Activated naive CD4-positive, alpha-beta T cell treated with anti-CD3 and anti-CD28 coated beads, Interleukin-2, amount 50 U/mL, for 16 hours (primary cell): ENCODE measurements at places on chromosomes 7 and 10.
A peak's percentile ranks its signal among the peaks of the same experiment; 100 is the strongest.

GRCh38 chr10:118203461-118203860 lies 138.7 kb downstream of the FAM204A start:
- DNase-seq, result no peak

DNA sequence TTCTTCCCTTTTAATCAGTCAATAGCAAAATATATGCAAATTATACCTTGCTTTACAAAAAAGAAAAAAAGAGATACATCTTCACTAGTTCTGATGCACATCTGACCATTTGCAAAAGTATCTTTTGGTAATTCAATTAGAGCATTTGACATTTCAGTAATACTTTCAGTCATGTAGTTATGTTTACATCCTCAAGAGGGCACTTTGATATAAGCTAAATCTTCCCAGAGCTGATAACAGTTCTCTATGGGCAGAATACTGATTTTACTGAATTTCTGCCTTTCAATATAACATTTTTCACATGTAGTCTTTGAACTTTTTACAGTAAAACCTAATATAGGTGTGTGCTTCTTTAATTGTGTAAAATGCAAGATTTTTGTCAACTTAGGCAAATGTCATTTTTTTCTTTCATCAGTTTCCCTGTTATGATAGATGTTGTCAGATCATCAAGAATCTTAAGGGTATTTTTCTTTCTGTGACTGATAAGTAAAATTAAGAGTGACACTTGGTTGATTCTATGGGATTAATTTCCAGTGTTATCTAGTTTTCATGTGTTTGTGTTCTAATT lies 703.5 kb upstream of the SEMA3D start:
- DNase-seq, result no peak

DNA sequence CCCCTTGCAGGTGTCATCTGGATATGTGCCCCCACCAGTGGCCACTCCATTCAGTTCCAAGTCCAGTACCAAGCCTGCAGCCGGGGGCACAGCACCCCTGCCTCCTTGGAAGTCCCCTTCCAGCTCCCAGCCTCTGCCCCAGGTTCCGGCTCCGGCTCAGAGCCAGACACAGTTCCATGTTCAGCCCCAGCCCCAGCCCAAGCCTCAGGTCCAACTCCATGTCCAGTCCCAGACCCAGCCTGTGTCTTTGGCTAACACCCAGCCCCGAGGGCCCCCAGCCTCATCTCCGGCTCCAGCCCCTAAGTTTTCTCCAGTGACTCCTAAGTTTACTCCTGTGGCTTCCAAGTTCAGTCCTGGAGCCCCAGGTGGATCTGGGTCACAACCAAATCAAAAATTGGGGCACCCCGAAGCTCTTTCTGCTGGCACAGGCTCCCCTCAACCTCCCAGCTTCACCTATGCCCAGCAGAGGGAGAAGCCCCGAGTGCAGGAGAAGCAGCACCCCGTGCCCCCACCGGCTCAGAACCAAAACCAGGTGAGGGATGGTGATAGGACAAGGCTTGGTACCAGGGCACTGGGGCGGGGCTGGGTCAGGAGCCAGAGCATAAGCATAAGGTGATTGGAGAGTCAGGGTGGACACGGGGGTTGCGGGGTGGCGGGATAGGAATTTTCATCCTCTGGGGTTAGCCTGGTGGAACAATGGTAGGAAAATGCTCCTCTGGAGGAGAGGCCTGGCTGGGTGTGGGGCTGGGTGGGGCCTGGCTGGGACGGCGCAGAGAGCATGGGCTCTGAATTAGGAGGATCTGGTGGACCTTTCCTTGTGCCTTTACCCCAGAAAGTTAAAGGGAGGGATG lies 1.9 kb downstream of the ZYX start:
- no peak for DNase-seq

DNA sequence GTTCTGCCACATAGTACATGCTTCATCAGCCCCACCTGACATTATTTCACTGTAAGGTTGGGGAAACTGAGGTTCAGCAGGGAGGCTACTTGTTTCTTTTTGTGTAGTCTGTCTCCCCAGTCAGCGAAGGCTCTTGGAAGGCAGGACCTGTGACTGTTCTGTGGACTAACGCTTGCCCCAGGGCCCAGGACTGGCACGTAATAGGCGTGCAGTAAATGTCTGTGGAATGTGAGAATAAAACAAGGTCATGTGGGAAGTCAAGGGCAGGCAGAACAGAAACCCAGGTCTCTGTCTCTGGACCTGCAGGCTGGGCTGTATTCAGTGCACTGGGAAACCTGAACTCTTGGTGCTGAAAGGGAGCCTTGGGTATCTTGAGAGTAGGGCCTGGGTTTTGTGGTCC lies 168.7 kb downstream of the RPS24 start:
- no peak for DNase-seq

DNA sequence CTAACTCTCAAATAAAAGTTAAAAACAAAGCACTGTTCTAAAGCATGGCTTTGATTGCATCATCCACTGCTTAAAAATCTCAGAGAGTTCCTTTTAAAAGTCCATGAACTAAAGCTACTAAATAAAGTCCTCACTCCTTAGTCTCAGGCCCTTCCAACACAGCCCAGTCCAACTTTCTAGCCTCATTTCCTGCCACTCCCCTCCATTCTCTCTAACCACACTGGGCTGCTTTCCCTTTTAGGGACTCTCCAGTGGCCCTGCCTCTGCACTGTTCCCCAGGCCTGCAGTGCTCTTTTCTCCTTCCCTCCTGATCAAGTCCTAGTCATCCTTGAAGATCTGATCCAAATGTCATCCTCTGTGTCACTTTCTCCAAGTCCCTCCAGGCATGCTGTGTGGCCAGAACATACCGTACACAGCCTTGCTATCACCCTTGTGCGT lies 56.9 kb upstream of the PPP1R3C start:
- DNase-seq, result no peak

- DNase-seq, result no peak
Measured at GRCh38 chr7:45073786-45074527, 14.8 kb downstream of the NACAD start.

GRCh38 chr10:98519841-98520240 lies 73.1 kb upstream of the HPS1 start:
- no peak for DNase-seq

GRCh38 chr10:4781955-4782354 lies 44.1 kb upstream of the AKR1E2 start:
- no peak for DNase-seq

GRCh38 chr7:51307651-51308210 lies 8.9 kb downstream of the COBL start:
- DNase-seq, result no peak

DNA sequence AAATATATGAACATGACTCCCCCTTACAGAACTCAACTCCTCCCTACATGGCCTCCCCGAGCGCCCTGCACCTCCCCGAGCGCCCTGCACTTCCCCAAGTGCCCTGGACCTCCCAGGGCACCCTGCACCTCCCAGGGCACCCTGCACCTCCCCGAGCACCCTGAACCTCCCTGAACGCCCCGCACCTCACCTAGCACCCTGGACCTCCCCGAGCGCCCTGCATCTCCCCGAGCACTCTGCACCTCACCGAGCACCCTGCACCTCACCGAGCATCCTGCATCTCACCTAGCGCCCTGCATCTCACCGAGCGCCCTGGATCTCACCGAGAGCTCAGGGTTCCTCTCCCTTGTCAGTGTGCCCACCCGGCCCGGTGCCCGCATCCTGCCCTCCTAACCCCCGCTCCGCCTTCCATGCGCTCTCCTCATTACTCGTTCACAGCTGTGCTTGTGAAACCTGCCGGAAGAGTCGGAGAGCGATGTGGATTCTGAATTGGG lies 134.3 kb downstream of the ACTR3B start:
- no peak for DNase-seq

DNA sequence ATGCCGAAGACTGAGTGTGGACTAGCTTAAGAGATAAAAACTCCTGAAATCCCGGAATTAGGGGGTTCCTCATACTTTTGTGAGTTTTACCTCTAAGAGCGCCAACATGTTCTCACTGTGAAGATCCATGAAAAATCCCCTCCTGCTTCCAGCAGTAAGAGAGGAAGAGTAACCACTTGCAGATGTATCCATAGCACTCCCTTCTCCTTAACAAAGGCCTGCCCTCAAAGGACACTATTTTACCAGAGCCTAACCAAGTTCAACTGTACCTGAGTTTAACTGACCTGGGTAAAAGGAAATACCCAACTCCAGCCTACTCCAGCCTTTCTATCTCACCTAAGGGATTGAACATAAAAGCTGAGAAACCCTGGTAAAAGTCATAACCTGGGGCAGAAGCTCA lies 280.9 kb downstream of the POLR1F start:
- DNase-seq, result no peak

DNA sequence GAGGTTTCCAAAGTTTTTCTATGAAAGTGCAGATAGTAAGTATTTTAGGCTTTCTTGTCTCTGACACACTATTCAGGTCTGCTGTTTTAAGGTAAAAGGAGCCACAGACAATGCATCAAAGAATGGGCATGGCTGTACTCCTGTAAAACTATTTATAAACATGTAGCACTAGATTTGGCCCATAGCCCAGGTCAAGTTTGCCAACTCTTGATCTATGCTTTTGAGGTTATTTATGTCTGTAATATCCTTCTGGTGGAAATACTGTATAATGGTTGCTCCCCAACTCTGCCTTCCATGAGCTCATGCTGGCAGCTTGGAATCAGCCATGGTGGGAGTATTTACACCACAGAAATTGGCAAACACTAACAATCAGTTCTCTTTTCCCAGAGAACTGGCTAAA lies 244.6 kb downstream of the BUB3 start:
- no peak for DNase-seq

- no peak for DNase-seq
Measured at GRCh38 chr7:155800741-155801267, 11.5 kb downstream of the SHH start.

DNA sequence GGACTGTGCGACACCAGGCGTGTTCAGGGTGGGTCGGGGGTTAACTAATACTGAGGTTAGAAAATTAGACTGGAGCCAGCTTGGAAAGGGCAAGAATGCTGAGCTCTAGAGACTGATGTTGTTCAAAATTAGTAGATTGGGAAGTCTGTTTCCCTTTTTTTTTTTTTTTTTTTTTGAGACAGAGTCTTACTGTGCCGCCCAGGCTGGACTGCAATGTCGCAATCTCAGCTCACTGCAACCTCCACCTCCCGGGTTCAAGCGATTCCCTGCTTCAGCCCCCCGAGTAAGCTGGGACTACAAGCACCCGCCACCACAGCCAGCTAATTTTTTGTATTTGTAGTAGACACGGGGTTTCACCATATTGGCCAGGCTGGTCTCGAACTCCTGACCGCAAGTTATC lies 2.7 kb upstream of the CPVL start:
- DNase-seq, result no peak

DNA sequence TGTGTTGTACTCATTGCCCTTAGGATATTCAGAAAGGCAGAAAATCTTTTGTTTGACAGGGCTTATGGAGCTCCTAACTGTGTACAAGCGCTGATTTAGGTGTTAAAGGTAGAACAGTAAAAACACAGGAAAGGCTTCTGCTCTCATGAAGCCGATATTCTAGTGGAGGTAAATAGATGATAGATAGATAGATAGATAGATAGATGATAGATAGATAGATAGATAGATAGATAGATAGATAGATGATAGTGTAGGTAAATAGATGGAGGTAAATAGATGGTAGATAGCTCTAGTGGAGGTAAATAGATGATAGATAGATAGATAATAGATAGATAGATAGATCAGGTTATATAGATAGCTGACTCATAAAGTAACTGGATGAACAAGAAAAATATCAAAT lies 39.4 kb upstream of the NPY start:
- no peak for DNase-seq

- no peak for DNase-seq
Measured at GRCh38 chr7:158018098-158018762, 569.4 kb downstream of the PTPRN2 start.

- DNase-seq, result no peak
Measured at GRCh38 chr7:144019457-144019856, 19.3 kb downstream of the OR6B1 start.

- DNase-seq, result no peak
Measured at GRCh38 chr7:94422136-94422535, 27.4 kb downstream of the COL1A2 start.

GRCh38 chr7:7524121-7524520 lies 11.6 kb downstream of the COL28A1 start:
- no peak for DNase-seq

- DNase-seq, result no peak
Measured at GRCh38 chr7:127885843-127886242, 145.4 kb downstream of the LRRC4 start.

GRCh38 chr10:130039141-130039540 lies 71.5 kb downstream of the C10orf143 start:
- DNase-seq, result no peak

GRCh38 chr10:77358656-77359055 lies 279.0 kb downstream of the KCNMA1 start:
- no peak for DNase-seq

- DNase-seq, result no peak
Measured at GRCh38 chr10:19290770-19291169, 242.2 kb downstream of the MALRD1 start.

- peak; percentile 29 for DNase-seq
Measured at GRCh38 chr10:28991333-28992270, 297.3 kb upstream of the LYZL1 start.

- no peak for DNase-seq
Measured at GRCh38 chr10:75658496-75658895, 227.1 kb downstream of the LRMDA start.

GRCh38 chr10:130354573-130354954 lies 218.4 kb downstream of the GLRX3 start:
- DNase-seq, result no peak

DNA sequence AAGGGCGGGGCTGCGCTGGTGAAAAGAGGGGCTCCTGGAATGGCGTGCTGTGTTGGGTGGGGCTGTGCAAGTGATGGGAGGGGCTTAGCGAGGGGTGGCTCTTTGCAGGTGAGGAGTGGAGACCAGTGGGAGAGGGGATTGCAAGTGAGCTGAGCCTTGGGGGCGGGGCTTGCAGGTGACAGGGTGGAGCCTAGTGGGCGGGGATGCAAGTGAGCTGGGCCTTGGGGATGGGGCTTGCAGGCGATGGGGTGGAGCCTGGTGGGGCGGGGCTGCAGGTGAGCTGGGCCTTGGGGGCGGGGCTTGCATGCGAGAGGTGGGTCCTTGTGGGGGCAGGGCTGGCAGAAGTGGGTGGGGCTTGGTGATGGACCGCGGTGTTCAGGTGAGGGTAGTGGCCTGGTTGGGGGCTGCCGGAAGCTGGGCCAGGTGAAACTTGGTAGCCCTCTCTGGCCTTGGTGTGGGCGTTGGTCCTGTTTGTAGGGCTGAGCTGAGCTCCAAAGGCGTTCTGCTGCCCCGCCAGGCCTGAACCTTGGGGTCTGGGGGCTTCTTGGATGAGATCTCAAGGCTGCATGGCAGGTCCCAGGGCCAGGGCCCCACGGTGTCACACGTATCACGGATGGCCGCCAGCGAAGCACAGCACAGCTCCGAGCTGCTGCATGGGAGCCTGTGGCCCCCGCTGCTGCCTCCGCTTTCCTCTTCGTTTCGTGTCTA lies 743 bp upstream of the PITRM1 start:
- DNase-seq, result no peak

DNA sequence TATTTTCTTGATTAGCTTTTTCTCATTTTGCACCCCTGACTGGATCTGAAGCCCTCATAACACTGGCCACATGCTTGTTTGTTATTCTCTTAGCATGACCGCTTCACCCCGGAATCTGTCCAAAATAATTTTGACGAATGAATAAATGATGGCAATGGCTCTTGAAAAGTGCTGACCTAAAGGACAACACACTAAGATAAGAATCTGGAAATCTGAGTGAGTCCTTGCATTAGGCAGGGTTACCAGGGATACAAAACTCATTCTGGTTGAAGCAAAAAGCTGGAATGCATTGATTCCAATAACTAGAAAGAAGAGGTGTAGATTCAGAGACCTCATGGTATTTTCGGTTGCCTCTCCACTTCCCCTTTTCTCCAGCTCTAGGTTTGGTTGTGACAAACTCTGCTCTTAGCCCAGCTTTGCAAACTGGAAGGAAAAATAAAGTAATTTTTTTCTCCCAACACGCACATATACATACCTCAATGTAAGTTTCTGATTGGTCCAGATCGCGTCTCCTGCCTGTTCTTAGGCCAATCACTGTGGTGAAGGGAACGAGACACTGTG lies 157.4 kb downstream of the SKIDA1 start:
- no peak for DNase-seq
